Kidney (tissue), 22 donors: ENCODE measurements at places on chromosomes 2 and 18. TPM values are rescaled to one million over a fixed set of nuclear protein-coding genes. Genes with fewer than 3 reads are reported as not detected.
A peak's percentile ranks its signal among the peaks of the same experiment; 100 is the strongest.

Gene REG1B
- polyA plus RNA-seq = 1.5 TPM

DNA sequence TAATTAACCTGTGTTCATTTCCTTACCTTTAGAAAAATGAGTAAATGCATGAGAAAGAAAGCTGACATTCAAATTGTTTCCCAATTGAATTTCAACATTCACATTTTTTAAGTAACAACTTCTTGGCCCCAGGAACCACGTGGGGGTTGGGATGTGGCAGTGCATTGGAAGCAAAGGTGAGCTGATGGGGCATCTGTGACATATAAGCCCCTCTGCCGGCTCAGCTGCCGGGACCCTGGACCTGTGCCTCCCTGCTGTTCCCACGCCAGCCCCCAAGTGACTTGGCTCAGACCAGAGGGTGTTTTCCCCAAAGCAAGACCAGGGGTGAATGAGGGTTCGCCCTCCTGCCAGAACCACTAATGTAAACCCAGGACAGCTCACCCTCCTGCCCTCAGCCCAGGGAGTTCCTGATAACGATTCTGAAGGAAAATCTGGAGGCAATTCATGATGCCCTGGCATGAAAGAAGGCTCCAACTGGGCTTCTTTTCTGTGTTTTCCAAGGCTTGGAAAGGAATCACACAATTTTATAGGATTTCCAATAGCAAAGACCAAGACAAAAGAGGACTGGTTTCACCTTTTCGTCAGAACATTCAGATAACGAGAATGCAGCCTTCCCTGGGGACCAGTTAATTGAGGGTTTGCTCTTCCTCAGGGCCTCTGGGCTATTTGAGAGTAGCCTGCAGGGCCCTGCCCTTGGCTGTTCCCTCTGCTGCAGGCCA is 193.2 kb upstream of the TWIST2 start:
- no peak for DNase-seq

- no peak for DNase-seq
These were observed 96.8 kb downstream of the GPD2 start for GRCh38 chr2:156532989-156533388.

DNA sequence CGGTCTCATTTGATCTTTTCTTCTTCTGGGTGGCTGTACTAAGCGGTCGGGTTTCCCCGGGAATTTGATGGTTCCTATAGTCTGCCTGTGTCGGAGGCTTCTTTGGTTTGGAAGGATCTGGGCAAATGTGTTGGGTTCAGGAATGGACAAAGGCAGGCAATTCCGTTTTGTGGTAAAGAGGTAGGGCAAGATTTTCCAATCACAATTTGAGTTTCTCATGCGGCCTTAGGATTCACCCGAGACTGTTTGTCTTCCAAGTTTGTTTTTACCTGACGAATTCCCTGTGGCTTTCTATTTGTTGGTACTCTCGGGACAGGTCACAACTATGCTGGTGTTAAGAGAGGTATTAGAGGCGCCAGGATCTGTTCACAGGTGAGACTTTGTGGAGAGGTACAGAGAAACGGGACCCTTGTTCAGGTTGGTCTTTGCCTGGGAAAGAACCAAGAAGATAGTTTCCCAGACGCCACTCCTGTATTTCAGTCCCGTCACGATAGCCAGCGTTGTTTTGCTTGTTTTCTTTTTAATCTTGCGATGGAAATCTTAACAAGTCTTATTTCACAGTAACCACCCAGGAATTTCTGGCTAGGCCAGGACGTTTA is 3.0 kb downstream of the SP5 start:
- no peak for DNase-seq

Gene FAM124B
- 0.90 TPM for polyA plus RNA-seq

Gene CCDC74A
- polyA plus RNA-seq = 10.5 TPM

- DNase-seq = no peak
These were observed 323.1 kb downstream of the CTNNA2 start for GRCh38 chr2:79835911-79836310.

Gene WNT6
- 0.75 TPM for polyA plus RNA-seq

DNA sequence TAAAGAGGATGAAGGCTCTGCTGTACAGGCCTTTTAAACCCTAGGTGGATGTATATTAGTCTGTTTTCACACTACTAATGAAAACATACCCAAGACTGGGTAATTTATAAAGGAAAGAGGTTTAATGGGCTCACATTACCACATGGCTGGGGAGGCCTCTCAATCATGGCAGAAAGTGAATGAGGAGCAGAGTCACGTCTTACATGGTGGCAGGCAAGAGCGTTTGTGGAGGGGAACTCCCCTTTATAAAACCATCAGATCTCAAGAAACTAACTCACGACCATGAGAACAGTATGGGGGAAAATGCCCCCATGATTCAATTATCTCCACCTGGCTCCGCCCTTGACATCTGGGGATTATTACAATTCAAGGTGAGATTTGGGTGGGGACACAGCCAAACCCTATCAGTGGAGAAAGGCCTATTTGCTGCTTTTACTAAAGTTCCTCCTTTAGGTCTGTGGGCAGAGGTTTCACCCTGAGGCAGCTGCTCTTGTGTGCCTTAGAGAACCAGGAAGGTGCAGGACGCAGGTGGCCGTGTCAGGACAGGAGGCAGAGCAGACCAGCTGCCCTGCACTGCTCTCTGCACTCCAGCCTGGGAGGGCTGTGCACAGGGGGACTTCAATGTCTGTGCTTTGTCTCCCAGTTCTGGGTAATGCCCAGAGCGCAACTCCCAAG is 178.8 kb upstream of the HDAC4 start:
- DNase-seq = no peak

GRCh38 chr2:128594953-128595677 is 276.4 kb upstream of the HS6ST1 start:
- peak; percentile 43 for DNase-seq

- DNase-seq = peak; percentile 14
These were observed 1768.2 kb downstream of the SUCLG1 start for GRCh38 chr2:82690757-82691411.

GRCh38 chr18:54515149-54515548 is 75.9 kb upstream of the DYNAP start:
- no peak for DNase-seq

- no peak for DNase-seq
These were observed 405 bp downstream of the SOS1 start for GRCh38 chr2:39120521-39120770.
